ENCODE measurements at places on chromosomes 7 and 10. TPM values are rescaled to one million over a fixed set of nuclear protein-coding genes. Genes with fewer than 3 reads are reported as not detected.

The OR2A42 gene
- total RNA-seq, result not detected

The PNLIP gene
- not detected for total RNA-seq

The PLXNA4 gene
- 5.9 TPM for total RNA-seq

The AHR gene
- total RNA-seq, result 128 TPM

The GPR26 gene
- total RNA-seq, result not detected

The TMEM176B gene
- total RNA-seq, result 6.5 TPM

Data from suprapubic skin (tissue), 4 donors.